Transverse colon (tissue), 4 donors: ENCODE measurements at places on chromosomes 16 and 17. TPM values are rescaled to one million over a fixed set of nuclear protein-coding genes. Genes with fewer than 3 reads are reported as not detected.

Gene NOXO1
- total RNA-seq, result 13.1 TPM

Gene XAF1
- total RNA-seq, result 6.7 TPM

Gene KRT33B
- not detected for total RNA-seq

Gene FAM20A
- total RNA-seq, result 3.6 TPM

Gene TEKT5
- 2.5 TPM for total RNA-seq

Gene CHST4
- not detected for total RNA-seq

Gene EFNB3
- total RNA-seq, result 0.32 TPM

Gene PPP1R9B
- 26.1 TPM for total RNA-seq

Gene ABCC3
- total RNA-seq, result 655 TPM

Gene CBFA2T3
- total RNA-seq, result 5.6 TPM

Gene TSC2
- total RNA-seq, result 164 TPM

Gene TP53TG3F
- not detected for total RNA-seq

Gene MGRN1
- 64.0 TPM for total RNA-seq

Gene MYH2
- not detected for total RNA-seq

Gene KRTAP2-2
- total RNA-seq, result not detected

Gene MARCHF10
- 2.1 TPM for total RNA-seq

Gene ATP6V0C
- 101 TPM for total RNA-seq

Gene KRTAP3-1
- not detected for total RNA-seq

Gene SCARF1
- 12.4 TPM for total RNA-seq

Gene CHRNE
- total RNA-seq, result 0.32 TPM

Gene CDH8
- total RNA-seq, result not detected

Gene CAMTA2
- 35.9 TPM for total RNA-seq

Gene C16orf86
- 2.1 TPM for total RNA-seq

Gene SLC38A8
- not detected for total RNA-seq

Gene MEFV
- total RNA-seq, result 0.40 TPM

Gene SDR42E2
- total RNA-seq, result not detected

Gene RNF222
- total RNA-seq, result not detected

Gene MTHFSD
- 32.1 TPM for total RNA-seq

Gene SPIRE2
- total RNA-seq, result 79.6 TPM

Gene GP1BA
- not detected for total RNA-seq

Gene DRC3
- not detected for total RNA-seq

Gene MYOCD
- total RNA-seq, result 59.1 TPM

Gene SOCS1
- 2.2 TPM for total RNA-seq

Gene C17orf78
- not detected for total RNA-seq

Gene AGRP
- total RNA-seq, result not detected

Gene CDH5
- 6.0 TPM for total RNA-seq

Gene EXOC3L1
- not detected for total RNA-seq

Gene MGAT5B
- total RNA-seq, result not detected

Gene ZFHX3
- total RNA-seq, result 12.3 TPM

Gene HNF1B
- total RNA-seq, result 22.7 TPM

Gene NEURL4
- 40.8 TPM for total RNA-seq

Gene ARL16
- 30.0 TPM for total RNA-seq

Gene SLC22A31
- not detected for total RNA-seq

Gene HSPB9
- not detected for total RNA-seq

Gene NTN1
- 6.8 TPM for total RNA-seq

Gene PIMREG
- total RNA-seq, result 8.4 TPM

Gene SMG6
- 42.6 TPM for total RNA-seq

Gene CA4
- 149 TPM for total RNA-seq

Gene GPRC5C
- total RNA-seq, result 263 TPM

Gene KCNG4
- not detected for total RNA-seq

Gene CRYBA1
- not detected for total RNA-seq

Gene ITGB4
- 196 TPM for total RNA-seq

Gene TPSG1
- total RNA-seq, result 41.0 TPM

Gene SULT1A4
- not detected for total RNA-seq

Gene PGS1
- total RNA-seq, result 53.5 TPM

Gene NPW
- total RNA-seq, result not detected

Gene NUPR1
- 26.8 TPM for total RNA-seq

Gene IKZF3
- 2.2 TPM for total RNA-seq

Gene MEOX1
- not detected for total RNA-seq

Gene STX8
- 53.0 TPM for total RNA-seq
